ENCODE measurements at places on chromosomes 1 and 21.

DNA sequence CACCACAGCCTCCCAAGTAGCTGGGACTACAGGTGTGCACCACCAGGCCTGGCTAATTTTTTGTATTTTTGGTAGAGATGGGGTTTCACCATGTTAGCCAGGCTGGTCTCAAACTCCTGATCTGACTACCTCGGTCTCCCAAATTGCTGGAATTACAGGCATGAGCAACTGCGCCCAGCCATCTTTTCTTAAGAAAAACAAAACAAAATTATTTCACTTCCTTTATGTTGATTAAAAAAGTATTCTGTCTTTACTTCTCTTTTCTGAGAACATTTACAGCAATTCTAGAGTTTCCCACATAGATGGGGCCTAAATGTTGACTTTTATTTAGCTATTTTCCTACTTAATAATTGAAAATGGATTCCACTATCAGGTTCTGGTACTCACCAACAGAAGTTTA lies 17.3 kb upstream of the TMEM183A start:
- DNase-seq = no peak

DNA sequence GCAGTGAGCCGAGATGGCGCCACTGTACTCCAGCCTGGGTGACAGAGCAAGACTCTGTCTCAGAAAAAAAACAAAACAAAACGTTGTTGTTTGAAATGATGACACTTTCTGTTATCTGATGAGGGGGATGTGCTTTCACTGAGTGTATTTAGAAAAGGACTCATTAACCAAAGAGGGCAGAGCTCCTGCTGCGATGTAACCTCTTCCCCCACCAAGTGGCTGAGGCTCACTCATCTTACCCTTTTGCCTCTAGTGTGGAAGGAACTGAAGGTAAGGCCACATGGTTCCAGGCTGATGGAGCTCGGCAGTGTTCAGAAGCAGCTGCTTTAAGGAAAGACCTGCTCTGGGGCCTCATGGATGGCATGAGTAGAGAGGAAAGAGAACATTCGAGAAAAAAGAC lies 105.7 kb upstream of the RUNX1 start:
- no peak for DNase-seq

GRCh38 chr1:208187499-208188041 lies 56.6 kb downstream of the PLXNA2 start:
- DNase-seq = no peak

GRCh38 chr1:29676496-29676895 lies 440.2 kb downstream of the PTPRU start:
- DNase-seq = no peak

DNA sequence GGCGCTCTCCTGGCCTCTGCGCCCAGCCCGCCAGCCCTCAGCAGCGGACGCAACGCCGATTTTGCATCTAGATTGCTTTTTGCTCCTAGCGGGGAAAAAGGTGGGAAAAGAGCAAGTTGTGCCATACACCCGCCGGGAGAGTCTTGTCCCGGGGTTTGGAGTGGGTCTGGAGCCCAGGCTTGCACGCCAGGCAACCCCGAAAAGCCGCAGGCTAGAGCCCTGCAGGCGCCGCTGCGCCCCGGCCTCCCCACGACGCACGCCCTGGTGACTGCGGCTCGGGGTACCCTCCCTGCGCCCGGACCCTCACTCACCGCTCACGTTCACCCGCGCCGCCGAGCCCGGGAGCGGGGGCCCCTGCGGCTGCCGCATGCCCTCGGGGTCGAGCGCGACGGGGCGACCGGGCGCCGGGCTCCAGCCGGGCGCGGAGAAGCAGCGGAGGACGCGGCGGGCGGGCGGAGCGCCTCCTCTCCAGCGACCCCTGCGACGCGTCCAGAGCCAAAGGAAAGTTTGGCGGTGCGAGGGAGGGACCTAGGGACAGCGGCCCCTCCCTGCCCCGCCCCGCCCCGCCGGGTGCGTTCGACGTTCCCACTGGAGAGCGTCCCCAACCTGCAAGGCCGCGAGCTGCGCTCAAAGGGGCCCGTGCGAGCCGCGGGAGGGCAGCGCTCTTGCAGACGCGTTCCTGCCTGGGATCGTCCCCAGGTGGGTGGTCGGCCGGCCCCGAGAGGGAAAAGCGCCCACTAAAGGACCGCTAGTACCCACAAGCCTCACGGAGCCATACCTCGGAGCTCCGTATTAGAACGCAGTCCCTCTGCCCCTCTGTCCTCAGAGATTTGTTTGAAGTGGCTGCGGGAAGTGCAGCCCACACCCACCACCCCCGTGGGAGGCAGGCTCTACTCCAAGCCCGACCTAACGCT lies at the start of gene LPAR3:
Gene LPAR3 (minus strand): TSS at position 502 of the 914 bp plus-strand sequence. CDS start 27,086 bp downstream, outside the sequence.
- no peak for DNase-seq

GRCh38 chr21:36425286-36425685 lies 40.1 kb downstream of the CHAF1B start:
- DNase-seq = no peak

DNA sequence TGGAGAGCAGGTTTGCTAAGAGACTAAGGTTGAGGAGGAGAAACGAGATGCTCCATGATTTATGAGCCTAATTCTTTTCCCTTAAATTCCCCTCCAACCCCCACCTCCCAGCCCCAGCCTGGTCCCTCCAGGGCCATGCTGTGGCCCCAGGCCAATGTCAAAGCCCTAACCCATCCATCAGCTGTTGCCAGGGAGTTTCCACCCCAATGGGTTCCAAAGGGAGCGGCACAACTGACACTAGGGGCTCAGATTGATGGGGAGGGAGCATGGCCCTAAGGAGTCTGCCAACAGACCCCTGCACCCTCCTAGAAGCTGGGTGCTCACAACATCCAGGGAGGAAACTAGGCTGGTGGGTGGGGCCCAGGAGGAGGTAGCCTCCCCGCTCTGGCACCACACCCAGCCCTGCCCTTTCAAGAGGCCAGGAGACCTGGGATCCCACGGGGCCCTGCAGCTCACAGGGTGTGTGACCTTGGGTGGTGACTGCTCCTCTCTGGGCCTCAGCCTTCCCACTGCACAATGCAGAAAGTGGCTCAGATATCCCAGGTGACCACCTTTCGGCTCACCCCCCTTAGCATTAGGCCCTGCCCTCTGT lies 12.9 kb downstream of the AHDC1 start:
- no peak for DNase-seq

DNA sequence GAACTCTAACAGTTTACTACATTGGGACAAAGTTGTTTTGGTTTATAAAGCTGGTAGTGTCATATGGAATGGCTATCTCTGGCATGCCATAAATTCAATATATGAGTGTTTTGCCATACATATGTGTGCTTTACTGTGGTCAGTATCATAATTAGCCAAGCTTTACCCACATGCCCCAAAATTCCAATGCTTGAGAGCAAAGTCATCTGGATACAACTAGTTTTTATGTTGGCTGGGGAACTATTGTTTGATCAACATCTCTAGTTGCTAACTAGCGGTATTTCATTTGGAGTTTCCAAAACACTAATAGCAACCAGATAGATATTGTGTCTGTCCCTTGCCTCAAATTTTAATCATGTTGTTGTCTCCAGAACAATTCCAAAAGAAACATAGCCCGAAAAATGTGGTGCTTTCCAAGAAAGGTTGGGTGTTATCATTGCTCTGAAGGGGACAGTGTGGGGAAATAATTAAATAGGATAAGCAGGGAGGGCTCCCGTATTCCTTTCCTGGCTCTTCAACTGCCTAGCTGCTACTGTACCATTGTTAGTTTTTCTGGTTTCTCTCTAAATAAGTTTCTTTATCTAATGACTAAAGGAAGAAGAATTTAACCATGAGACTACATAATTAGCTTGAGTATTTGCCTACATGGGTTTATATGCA lies 136.1 kb downstream of the TGFB2 start:
- no peak for DNase-seq

DNA sequence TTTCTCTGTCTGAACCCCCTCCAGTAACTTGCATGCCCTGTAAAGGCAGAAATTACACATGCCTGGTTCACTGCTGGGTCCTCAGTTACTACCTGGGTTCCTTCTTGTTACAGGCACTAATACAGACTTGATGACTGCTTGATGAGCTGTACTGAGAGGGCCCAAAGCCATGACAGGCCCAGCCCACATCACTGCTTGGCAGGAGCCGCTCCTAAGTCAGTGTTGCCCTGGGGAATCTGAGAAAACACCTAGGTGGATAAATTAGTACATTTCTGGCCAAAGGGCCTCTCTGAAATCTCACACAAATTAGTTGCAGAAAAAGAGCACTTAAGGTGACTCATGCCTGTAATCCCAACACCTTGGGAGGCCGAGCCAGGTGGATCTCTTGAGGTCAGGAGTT lies 37.8 kb upstream of the IRF2BP2 start:
- DNase-seq = no peak

DNA sequence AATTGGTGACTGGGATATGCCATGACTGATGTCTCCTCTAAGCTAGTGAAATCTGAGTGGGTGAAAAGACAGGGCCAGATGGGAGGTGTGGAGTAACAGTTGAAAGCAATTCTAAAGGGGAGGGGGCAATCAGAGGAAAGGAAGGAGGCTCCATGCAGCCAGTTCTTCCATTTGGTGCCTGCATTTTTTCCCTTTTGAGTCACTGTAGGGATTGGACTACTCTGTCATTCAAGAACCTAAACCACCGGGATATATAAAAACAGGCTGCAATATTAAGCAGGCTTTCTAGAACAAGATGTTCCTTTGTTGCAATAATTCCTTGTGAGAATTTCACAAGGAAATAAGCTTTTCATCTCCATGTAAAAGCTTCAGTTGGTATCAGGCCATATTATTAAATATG lies 18.3 kb downstream of the CLIC6 start:
- no peak for DNase-seq

DNA sequence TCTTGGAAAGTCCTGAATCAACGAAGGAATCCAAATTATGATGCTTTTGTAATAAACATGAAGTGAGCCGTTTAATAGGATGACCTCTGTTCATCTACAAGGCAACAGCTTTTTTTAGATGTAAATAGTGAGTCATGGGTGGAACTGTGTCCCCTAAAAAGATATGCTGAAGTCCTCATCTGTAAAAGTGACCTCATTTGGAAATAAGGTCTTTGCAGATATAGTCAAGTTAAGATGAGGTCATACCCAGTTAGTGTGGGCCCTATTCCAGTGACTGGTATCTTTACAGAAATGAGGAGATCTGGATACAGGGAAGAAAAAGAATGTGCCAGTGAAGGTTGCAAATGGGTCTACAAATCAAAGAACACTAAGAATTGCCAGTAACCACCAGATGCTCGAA lies 1287.3 kb upstream of the ADGRL4 start:
- DNase-seq = no peak

DNA sequence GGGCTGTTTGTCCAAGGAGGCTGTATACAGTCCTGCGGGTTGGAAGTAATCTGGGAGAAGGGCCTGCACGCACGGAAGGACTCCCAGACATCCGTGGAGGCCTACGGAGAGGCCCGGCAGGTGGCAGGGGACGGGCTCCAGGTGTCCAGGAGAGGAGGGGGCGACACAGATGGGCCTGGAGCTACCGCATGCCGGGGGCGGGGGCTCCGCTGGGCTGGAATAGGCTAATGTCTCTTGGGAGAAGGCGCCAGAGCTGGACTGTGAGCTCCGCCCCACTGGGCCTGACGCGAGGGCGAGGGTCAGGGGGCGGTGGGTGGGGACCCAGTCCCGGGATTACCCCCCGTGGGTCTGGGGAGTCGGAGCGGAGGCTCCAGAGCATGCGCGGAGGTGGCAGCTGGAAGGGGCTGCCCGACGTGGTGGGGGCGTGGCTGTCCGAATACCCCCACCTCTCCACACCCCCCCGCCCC lies 659 bp downstream of the AGO1 start:
- peak; percentile 18 for DNase-seq

GRCh38 chr1:36400825-36401601 lies 3.3 kb upstream of the LSM10 start:
- no peak for DNase-seq

DNA sequence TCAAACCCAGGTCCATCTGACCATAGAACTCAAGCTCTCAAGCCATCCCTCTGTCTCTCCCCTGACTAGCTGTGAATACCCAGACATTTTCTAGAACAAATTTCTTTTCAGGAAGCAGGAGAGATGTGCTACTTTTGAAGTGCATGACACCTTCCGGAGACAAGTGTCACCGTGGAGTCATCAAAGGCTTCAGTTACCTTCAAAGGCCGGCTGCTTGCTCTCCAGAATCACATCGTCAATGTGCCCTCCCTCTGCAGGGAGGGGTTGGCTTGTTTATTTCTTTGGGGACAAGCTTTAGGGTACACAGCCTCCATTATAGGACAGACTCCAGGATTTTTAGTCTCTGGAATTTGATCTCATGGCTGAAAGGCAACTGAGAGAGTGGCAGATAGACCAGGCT lies 37.7 kb upstream of the IGSF21 start:
- DNase-seq = no peak

DNA sequence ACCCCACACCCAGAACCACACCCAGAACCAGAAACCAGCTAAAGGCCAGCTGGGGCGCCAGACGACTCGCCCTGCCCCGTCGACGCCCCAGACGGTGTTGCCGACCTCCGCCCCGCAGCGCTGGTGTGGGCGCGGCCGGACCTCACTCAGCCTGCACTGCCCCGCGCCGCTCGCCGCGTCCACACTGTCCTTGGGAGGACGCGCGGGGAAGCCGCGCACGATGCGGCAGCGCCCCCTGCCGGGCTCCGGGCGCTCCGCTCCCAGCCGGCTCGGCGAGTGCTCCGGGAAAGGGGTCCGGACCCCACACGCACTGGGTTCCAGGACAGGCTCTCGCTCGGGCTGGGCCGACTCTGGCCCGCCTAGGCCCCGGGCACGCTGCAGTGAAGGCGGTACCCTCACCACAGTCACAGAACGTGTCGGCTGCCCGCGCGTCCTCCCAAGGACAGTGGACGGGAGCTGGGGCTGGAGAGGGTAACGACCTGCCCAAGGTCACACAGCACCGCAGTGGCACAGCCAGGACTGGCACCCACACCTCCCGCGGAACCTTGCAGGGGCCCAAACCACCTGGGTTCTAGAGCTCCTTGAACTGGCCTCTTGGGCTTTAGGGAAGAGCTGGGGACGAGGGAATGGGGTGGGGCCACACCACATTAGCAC lies 90.2 kb downstream of the DMRTA2 start:
- peak; percentile 12 for DNase-seq

DNA sequence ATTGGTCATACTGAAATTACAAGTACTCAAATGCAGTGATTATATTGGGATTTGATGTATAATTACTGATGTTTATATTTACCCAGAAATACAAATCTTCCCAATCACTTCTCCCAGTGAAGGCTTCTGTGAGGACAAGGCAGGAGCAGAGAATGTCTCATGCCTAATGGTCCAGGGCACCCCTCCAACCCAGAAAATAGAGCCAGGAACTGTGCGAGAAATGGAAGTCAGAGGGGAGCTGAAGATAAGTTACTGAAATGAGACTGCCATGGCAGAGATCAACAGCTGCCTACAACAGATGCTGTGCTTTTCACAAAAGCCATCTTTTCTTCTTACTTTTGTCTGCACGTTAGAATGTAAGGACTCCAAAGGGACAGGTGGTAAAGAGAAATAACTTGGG lies 171.2 kb downstream of the TTLL7 start:
- DNase-seq = no peak

- DNase-seq = no peak
These were observed 1.9 kb downstream of the YBX1 start for GRCh38 chr1:42684139-42684538.
